ENCODE measurements at places on chromosomes 16 and 17.

- no peak for DNase-seq
Measured at GRCh38 chr17:76873856-76874255, 5.7 kb downstream of the MGAT5B start.

GRCh38 chr16:87550495-87550961 lies 51.8 kb upstream of the JPH3 start:
- peak; percentile 19 for DNase-seq

GRCh38 chr16:2487903-2488531 lies 13.1 kb downstream of the TBC1D24 start:
- no peak for DNase-seq

DNA sequence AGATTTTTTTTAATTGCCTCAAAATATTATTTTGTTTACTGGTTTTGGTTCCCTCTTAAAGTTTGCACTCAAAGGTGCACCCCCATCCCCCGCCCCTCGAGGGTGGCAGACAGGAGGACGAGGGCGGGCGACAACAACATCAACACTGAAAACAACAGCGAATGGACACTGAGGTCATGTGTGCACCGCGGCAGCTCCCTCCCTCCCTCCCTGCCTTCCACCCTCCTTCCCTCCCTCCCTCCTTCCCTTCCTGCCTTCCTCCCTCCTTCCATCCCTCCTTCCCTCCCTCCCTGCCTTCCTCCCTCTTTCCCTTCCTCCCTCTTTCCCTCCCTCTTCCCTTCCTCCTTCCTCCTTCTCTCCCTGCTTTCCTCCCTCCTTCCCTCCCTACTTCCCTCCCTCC lies 1.5 kb upstream of the OSGIN1 start:
- DNase-seq, result no peak

DNA sequence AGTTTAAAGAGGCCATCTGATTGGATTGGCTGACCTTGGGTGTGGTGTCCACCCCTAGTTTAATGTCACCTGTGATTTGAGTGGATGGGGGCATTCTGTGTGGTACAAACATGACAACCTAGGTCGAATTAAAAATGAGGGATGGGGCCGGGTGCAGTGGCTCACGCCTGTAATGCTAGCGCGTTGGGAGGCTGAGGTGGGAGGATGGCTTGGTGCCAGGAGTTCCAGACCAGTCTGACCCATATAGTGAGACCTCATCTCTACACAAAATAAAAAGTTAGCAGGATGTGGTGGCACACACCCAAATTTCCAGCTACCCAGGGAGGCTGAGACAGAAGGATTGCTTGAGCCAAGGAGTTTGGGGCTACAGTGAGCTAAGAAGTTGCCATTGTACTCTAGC lies 14.4 kb downstream of the CNTROB start:
- DNase-seq, result no peak

GRCh38 chr16:19835968-19836421 lies 48.7 kb downstream of the GPRC5B start:
- no peak for DNase-seq

DNA sequence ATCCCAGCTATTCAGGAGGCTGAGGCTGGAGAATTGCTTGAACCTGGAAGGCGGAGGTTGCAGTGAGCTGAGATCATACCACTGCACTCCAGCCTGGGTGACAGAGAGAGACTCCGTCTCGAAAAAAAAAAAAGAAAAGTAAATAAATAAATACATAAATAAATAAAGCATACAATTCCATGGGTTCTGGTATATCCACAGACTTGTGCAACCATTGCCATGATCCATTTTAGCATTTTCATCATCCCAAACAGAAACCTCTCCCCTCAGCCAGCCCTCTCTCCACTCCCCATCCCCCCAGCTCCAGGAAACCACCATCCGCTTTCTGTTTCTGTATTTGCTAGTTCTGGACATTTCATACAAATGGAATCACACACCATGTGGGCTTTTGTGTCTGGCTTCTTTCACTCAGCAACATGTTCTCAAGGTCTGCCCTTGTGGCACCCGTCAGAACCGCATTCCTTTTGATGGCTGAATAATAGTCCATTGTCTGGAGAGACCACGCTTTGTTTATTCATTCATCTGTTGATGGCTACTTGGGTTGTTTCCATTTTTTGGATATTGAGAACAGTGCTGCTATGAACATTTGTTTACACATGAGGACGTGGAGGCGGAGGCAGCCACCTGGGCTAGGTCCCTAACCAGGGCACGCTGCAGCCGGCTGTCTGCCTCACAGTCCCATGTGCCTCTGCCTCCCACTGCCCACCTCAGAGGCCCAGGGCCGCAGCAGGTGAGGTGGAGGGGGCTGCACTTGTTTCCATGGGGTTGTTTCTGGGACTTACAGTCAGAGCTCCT lies 76.2 kb downstream of the NT5M start:
- no peak for DNase-seq

- no peak for DNase-seq
Measured at GRCh38 chr16:66605979-66606751, 1.7 kb downstream of the CMTM3 start.

DNA sequence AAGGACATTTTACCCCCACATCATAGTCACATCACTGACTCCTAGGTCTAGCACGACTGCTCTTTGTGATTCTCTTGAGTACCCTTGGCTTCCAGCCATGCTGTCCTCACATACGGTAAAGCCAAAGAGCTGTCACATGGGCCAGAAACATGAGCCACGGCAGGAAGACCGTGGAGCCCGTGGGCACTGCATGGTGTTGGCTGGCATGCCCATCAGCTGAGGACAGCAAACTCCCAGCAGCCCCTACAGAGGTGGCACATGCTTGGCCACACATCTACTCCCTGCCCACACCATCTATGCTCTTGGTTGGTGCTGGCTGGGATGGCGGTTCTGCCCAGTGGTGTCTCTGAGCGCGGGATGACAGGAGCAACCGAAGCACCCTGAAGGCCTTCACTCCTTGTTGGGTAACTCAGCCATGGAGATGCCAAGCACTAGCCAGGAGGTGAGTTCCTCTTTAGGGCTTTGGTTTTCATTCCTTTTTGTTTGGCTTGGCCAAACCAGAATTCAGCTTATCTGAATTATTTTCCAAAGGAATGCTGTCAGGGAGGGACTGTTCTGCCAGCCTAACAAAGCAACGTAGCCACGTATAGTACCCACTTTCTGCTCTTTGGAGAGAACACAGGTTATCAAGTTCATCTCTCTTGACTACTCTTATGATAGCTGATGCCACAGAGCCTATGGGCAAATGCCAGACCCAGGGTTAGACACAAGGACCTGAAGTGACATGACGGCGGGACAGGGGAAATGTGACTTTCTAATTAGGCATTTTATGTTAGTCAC lies 10.0 kb downstream of the TNFAIP1 start:
- peak; percentile 12 for DNase-seq

DNA sequence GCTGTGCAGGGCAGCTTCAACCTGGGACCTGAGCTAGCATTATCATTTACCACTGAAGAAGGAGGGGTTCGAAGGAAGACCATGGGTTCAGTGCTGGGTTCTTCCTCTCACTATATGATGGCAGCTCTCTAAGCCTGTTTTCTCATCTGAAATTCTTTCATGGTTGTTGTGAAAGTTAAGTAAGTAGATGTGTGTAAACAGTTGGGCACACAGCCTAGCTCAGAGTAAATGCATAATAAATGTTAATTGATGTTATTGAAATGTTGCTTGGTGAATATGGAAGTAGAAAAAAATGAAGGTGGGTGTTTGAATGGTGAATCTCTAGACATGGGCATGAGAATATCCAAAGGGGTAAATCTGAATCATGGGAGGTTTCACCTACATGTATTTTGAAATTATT lies 9.1 kb downstream of the CEP95 start:
- DNase-seq, result no peak

- DNase-seq, result no peak
Measured at GRCh38 chr16:72554935-72555334, 383.0 kb upstream of the PMFBP1 start.

DNA sequence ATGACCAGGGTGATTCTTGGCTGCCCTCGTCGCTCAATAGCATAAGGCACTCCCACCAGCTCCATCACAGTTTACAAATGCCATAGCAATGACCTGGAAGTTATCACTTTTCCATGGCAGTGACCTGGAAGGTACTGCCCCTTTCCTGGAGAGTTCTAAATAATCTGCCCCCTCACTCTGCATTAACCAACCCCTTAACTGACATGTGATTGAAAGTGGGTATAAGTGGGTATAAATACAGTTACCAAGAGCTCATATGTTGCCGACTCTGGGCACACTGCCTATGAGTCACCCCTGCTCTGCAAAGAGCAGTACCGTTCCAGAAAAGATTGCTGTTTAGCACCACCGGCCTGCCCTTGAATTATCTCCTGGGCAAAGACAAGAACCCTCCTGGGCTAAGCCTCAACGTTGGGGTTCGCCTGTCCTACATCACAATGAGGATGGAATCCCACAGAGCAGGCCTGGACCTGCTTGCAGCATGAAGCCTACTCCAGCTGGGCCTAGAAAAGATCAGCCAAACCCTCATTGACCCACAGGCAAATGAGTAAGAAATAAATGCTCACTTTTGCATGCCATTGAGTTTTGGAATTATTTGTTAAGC lies 95.2 kb upstream of the SEC14L1 start:
- DNase-seq, result no peak

DNA sequence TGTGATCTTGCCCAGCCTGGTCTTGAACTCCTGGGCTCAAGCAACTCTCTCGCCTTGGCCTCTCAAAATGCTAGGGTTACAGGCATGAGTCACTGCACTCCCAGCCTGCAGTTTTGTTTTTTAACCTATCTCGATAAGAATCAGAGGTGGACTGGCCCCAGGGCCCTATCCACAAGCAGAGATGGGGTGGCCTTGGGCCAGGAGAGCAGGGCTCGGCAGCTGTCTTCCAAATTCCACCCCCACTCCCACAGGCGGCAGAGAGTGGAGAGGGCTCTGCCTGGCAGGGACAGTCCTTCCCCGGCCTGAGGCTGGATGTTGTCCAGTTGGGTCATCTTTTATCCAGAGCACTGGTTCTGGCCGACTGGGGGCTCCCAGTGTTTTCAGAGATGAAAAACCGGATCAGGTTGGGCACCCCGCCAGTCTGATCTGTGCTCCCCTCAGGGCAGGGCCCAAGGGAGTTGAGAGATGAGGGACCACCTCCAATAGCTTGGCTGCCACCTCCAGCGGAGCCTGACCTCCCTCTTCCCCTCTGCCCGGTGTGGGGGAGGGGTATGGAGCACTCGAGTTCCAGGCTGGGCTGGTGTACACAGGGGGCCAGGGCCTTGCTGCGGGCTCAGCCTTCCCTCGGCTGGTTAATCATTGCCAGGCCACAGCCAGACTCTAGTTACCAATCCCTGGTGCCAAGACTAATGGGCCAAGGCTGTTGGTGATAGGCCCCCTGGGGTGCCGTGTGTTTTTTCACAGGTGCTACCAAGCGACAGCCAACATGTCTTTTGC lies 30.3 kb upstream of the MYO15B start:
- DNase-seq, result no peak

DNA sequence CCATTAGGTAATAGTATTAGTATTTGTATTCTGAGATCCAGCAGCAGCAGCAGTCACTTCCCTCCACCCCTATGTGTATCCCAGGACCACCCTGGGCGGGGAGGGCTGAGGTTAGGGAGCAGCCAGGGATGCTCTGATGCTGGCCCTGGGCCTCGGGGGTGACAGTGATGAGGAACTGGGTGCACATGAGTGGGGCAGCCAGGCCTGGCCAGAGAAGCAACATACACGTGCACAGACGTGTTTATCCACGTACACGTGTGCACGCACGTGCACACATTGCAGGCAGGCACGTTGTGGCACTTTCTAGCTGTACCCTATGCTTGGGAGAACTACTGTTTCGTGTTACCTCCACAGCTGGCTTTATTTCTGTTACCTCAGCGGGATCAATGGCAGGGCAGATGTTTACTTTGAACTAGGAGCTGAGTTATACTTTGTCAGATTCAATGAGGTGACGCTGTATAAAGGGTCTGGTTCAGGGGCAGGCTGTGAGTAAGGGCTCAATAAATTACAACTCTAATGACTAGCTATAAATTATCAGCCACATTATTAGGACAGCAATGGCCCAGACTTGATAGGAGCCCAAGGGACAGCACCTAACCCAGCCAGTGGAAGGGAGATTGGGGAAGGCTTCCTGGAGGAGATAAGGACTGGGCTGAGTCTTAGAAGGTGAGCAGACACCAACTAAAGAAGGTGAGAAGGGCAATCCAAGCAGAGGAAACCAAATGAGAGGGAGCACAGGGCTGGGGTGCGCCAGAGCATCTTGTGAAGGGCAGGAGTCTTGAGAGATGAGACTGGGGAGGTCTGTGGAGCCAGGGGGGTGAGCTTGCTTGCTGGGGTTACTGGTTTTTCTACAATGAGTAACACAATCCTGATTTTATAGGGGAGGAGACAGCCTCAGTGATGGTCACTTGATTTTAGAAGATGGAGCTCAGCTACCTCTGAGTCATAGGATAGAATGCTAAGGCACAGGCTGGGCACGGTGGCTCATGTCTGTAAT lies 22.4 kb upstream of the CA4 start:
- no peak for DNase-seq

GRCh38 chr17:10384175-10384574 lies 11.4 kb upstream of the MYH13 start:
- no peak for DNase-seq

GRCh38 chr16:3235856-3236669 lies 1.1 kb upstream of the ZNF200 start:
- DNase-seq, result no peak

- DNase-seq, result peak; percentile 74
Measured at GRCh38 chr17:32281011-32281451, 15.4 kb downstream of the RHBDL3 start.

- DNase-seq, result no peak
Measured at GRCh38 chr17:50638966-50639713, 4.5 kb downstream of the ABCC3 start.

GRCh38 chr17:27550291-27550930 lies 80.6 kb upstream of the LGALS9 start:
- no peak for DNase-seq

DNA sequence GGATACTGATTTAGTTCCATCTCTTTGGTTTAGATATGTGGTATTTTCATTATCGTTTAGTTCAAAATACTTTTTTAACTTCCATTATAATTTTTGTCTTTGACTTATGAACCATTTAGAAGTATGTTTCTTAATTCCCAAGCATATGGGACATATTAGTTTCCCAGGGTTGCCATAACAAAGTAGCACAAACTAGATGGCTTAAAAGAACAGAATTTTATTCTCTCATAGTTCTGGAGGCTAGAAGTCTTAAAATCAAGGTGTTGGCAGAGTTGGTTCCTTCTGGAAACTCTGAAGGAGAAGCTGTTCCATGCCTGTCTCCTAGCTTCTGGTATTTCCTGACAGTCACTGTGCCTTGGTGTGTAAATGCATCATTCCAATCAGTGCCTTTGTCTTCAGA lies 291.5 kb upstream of the AXIN2 start:
- DNase-seq, result no peak

- DNase-seq, result no peak
Measured at GRCh38 chr16:27243725-27244362, 24.7 kb downstream of the NSMCE1 start.

- DNase-seq, result no peak
Measured at GRCh38 chr16:21637032-21637968, 15.1 kb downstream of the IGSF6 start.

Data from NCI-H345 (cell line).